Lower leg skin (tissue), 4 donors: ENCODE measurements at places on chromosomes 13 and 19. TPM values are rescaled to one million over a fixed set of nuclear protein-coding genes. Genes with fewer than 3 reads are reported as not detected.

DNA sequence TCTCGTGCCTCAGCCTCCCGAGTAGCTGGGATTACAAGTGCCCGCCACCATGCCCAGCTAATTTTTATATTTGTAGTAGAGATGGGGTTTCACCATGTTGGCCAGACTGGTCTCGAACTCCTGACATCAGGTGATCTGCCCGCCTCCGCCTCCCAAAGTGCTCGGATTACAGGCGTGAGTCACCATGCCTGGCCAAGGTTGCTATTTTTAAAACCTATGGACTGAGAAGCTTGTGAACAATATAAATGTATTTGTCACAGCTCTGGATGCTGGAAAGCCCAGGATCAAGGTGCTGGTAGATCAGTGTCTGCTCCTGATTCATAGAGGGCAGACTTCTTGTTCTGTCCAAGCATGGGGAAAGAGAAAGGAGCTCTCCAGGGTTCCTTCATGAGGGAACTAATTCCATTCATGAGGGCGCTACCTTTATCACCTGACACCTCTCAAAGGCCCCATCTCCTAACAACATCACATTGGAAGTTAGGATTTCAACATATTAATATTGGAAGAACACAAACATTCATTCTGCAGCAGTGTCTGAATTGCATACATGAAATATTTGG, 16.1 kb downstream of the CARD8 start:
- DNase-seq = no peak

GRCh38 chr19:1440418-1440801, 2.2 kb downstream of the RPS15 start:
- no peak for DNase-seq

GRCh38 chr19:34386645-34387445, 17.4 kb upstream of the PDCD2L start:
- no peak for DNase-seq

- DNase-seq = peak; percentile 99
Measured at GRCh38 chr13:19863323-19864023, at the start of gene ZMYM5. ZMYM5 (minus strand) TSS chr13:19863649; CDS start chr13:19852180, 11,469 bp downstream.

DNA sequence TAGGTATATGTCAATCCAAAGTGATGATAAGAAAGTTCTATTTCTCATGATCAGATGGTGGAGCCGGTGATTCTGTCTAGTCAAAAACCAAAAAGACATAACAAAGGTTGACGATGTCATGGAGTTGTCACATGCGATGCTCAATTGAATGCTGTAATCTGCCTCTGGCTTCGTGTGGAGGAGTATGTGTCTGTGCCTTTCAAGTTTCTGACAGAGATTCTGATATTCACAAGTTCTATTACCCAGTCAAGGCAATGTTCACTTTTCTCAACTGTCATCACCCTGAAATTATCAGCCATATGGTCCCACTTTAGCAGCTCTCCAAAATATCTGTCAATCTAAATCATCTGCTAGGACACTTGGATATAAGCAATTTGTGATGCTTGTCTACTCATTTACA, 367.6 kb upstream of the PRR20A start:
- no peak for DNase-seq

DNA sequence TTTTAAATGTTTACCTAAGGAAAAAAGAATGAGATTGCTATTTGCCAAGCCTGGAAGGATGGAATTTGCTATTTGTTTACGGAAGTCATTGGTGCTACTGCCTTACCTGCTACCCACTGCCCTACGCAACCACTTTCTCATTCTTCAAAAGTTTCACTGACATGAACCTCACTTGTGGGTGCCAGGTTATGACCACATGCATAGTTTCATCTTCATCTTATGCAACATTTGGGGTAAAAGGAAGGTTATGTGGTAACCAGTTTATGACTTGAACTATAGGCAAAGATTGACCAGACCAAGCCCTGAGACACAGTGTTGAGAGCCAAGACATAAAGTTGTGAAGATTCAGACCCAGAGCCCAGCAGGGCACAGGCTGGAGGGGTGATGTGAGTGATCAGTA, 142.5 kb downstream of the LACC1 start:
- no peak for DNase-seq

- no peak for DNase-seq
Measured at GRCh38 chr13:37136187-37136586, 30.7 kb upstream of the CSNK1A1L start.

- no peak for DNase-seq
Measured at GRCh38 chr13:29886446-29886845, 36.0 kb upstream of the UBL3 start.

DNA sequence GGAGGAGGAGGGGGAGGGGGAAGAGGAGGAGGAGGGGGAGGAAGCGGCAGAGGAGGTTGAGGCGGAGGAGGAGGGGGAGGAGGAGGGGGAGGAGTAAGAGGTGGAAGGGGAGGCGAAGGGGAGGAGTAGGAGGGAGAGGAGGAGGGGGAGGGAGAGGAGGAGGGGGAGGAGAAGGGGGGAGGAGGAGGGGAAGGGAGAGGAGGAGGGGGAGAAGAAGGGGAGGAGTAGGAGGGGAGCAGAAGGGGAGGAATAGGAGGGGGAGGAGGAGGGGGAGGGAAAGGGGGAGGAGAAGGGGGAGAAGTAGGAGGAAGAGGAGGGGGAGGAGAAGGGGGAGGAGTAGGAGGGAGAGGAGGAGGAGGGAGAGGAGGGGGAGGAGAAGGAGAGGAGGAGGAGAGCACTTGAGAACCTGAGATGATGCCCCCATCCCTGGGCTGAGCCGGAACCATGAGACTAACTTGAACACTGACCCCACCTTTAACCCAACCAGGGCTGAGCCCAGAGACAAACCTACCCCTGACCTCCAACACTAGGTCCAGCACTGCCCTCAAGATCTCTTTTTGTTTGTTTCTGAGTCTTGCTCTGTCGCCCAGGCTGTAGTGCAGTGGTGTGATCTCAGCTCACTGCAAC, 12.6 kb downstream of the ABCA7 start:
- DNase-seq = no peak

GRCh38 chr19:11347546-11348039, 1.3 kb downstream of the CCDC159 start:
- no peak for DNase-seq

- peak; percentile 35 for DNase-seq
Measured at GRCh38 chr13:101514695-101515275, 62.3 kb downstream of the ITGBL1 start.

DNA sequence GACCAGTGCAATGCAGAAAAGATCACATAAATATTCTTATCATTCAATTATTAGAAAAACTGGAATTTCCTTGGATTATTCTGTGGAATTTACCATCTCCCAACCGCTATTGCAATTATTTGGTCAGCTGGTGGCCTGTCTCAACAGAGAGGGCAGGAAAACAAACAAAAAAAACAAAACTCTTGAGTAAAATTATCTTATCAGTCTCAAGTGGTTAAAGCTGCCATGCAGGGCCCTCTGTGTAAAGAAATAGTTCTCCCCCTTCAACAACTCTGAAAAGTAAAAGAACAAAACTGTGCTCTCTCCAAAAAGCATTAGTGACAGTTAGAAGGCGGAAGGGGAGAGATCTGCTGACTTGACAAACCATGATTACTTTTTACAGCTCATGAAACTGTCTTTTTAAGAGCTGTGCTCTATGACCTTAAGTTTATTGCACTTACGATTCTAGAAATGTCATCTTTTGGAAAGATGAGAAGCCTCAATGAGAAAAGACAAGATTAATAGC, 152.3 kb downstream of the DLEU7 start:
- DNase-seq = no peak

GRCh38 chr13:105538346-105538745, 997.1 kb downstream of the EFNB2 start:
- no peak for DNase-seq

DNA sequence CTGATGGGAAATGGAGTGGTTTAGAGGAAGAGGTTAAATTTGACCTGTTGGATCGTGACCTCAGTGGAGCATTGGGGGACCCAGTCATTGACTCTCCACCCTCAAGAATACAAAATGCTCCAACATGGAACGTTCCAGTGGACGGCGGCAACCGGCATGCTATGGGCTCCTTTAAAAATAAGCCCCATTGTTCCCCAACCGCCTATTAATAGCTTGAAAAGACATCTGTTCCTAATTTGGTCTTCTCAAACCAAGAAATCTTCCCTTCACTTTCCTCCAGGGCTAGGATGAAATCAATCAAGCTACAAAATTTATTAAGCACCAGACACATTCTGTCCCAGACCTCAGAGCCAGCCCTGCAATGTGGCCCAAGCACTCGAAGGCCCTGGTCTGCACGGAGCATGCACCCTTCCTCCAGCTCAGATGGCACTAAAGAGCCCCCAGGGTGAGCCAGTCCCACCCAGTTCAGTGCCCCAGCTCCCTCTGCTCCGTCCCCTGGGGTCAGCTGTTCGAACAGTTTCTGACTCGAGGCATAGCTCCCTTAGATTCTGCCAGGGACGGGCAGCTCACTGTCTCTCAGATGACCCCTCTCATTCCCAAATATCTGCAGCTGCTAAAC, 22.5 kb upstream of the VSTM2B start:
- no peak for DNase-seq

GRCh38 chr13:82358284-82358683, 1524.0 kb downstream of the SLITRK1 start:
- DNase-seq = no peak

DNA sequence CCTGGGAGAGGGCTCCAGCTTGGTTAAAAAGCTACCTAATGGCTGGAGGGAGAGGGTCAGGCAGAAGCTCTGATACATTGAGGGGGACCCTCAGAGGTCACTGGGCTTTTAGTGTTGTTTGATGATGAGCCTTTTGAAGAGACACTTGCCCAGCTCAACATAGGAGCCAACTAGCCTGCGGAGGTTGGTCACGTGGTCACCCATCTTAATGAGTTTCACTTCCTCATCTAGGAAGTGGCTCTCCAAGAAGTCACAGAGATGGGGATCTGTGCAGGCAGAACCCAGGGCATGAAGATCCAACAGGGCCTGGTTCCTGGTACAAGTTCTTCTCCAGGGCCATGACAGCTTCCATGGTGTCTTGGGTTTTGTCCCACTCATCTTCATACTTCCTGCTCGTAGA, 33.4 kb downstream of the IPO5 start:
- DNase-seq = no peak

- DNase-seq = no peak
Measured at GRCh38 chr13:109401307-109401706, 385.1 kb downstream of the IRS2 start.

GRCh38 chr13:41411522-41411921, 45.8 kb upstream of the RGCC start:
- DNase-seq = no peak

DNA sequence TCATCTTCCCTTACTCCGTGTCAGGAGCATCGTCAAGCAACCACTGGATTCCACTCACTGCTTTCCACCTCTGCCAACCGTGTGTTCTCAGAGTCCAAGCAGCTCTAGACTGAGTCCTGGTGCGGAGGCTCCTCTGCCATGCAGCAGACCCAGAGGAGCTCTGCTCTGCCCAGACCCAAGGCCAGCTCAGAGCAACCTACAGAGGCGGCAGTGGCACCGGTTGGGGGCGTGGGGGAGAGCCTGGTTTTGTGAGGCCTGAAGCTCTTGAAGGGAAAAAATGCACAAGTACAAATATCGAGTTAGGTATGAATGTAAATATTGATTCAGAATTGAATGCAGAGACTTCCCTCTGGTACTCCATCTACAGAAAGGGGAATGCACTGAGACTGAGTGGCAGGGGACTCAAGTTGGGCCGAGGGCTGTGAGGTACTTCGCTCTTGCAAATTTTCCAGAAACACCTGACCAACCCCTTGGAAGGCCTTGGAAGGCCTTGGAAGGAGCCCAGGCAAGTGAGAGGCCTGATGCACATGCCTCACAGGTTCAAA, 46.7 kb downstream of the GJA3 start:
- no peak for DNase-seq

GRCh38 chr13:78176880-78177279, 258.2 kb upstream of the EDNRB start:
- no peak for DNase-seq

DNA sequence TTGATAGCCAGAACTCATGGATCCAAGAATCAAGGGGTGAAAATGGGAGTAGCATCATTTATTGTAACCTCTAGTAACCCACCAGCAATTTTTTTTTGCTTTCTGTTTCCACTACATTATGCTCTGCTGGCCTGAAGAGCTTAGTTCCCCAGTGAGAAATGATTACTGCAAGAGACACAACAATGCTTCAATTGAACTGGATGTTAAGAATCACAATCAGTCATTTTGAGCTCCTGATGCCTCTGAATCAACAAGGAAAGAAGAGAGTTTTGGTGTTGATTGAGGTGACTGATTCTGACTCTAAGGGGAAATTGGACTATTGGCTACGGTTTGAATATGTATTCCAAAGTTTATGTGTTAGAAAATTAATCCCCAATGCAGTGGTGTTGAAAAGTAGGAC, 1084.4 kb downstream of the SLITRK1 start:
- no peak for DNase-seq

- DNase-seq = no peak
Measured at GRCh38 chr19:3916033-3916432, 16.8 kb upstream of the NMRK2 start.

- no peak for DNase-seq
Measured at GRCh38 chr19:41311613-41312012, 1.6 kb downstream of the CCDC97 start.

- DNase-seq = no peak
Measured at GRCh38 chr13:29718694-29719093, 123.2 kb upstream of the SLC7A1 start.

- no peak for DNase-seq
Measured at GRCh38 chr13:66492479-66492878, 737.7 kb downstream of the PCDH9 start.

The TPTE2 gene
- not detected for total RNA-seq

The MEX3D gene
- total RNA-seq = 37.3 TPM

The CEACAM4 gene
- total RNA-seq = 0.84 TPM

The CLEC17A gene
- total RNA-seq = not detected

The LRRC8E gene
- total RNA-seq = 28.8 TPM

The CEACAM19 gene
- 5.4 TPM for total RNA-seq
